ENCODE measurements at places on chromosomes 1 and 21.

DNA sequence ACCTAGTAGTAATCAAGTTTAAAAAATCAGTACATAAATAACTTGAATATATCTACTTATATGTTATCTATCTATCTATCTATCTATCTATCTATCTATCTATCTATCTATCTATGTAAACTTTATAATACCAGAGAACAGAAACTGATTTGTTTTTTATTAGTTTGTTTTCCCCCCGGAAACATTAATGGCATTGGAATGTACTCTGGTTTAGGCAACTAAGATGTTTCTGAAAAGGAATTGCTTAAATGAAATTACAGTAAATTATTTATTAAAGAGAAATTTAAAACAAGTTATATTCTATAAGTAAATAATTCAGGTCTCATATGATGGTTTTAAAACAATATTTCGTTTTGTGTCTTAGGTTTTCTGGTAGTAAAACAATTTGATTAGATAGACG, 681.0 kb upstream of the ADAMTS5 start:
- DNase-seq = no peak

DNA sequence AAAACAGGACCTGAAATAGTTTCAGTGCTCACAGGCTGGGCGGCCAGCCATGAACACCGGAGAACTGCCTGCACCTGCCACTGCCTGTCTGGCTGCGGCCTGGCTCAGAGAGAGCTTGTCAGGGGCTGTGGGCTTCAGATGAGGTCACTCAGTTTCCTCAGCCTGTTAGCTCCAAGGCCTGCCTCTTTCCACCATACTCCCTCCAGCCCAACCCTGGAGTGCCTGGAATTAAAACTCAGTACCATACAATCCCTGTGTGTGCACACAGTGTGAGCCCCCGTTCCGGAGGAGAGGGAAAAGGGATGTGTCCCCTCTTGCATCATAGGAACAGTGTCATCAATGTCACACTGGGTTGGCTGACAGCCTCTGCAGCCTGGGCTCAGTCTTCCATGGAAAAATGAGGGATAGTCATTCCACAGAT, 16.2 kb downstream of the CACNA1S start:
- no peak for DNase-seq

DNA sequence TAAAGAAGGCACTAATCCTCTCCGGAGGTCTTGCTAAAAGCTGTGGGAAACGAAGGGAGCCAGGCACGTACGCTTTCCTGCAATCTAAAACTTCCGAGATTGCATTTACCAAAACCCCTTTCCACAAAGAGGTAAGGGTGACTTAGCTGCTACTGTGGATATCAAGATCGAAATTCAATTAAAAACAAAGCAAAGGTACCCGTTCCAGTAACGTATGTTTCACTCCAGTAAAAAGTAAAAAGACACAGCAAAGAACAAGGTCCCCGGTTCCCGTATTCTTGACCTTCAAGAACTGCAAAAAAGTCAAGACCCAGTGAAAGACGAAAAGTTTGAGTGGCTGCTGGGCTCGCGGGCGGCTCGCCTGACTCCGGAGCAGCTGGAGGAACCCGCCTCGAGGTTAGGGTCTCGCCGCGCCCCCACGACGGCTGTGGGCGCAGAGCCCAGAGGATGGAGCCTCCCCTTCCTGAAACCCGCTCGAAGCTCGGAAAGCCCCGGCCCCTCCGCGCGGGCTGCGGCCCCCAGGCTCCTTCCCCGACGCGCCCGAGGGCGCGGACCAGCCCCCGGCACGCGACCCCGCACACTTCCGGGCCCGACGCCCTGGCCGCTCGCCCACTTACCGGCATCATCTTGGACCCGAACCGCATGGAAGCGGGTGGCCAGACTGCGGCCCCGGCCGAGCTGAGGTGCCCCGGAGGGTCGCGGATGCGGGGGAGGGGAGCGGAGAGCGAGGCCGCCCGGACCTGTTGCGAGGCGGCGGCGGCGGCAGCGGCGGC, 524 bp downstream of the TP53BP2 start:
- no peak for DNase-seq

DNA sequence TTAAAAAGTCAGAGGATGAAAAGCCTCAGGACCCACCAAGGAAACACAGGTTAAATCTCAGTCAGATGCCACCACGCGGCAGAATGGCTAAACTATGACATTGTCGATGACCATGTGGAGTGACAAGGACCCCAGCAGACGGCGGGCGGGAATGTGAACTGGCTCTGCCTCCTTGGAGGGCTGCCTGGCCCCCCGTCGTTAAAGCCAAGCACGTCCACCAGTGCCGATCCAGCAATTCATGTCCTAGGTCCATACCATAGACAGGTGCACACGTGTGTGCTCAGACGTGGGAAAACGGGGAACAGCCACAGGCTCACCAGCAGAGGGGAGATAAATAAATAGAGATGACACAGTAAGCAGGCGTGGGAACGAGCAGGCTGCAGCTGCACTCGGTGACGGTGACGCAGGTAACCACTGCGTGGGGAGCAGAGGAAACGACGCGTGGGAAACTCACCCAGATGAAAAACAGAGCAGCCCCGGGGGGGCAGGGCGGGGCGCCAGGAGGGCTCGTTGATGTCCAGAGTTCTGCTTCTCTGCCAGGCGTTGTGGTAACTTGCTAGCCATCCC, 28.3 kb upstream of the PCBP3 start:
- no peak for DNase-seq

- DNase-seq = peak; percentile 16
Measured at GRCh38 chr21:33071770-33072306, 1.9 kb downstream of the OLIG1 start.

DNA sequence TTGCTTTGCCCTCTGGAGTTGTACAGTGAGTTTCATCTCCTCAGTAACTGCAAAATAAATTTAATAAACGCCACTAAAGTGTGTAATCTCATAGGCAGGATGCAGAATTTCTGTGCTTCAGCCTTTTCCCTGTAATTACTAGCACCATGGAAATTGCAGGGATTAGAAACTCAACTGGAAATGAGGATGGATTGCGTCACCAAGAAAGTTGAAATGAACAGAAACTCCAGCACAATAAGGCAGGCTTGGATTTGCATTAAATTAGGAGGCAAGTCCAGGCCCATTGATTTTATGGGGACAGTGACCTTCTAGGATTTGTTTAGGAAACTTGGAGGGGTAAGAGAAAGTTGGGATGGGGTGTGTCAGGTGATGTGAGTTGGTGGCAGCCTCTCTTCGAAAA, 197.5 kb downstream of the PTPRU start:
- no peak for DNase-seq

DNA sequence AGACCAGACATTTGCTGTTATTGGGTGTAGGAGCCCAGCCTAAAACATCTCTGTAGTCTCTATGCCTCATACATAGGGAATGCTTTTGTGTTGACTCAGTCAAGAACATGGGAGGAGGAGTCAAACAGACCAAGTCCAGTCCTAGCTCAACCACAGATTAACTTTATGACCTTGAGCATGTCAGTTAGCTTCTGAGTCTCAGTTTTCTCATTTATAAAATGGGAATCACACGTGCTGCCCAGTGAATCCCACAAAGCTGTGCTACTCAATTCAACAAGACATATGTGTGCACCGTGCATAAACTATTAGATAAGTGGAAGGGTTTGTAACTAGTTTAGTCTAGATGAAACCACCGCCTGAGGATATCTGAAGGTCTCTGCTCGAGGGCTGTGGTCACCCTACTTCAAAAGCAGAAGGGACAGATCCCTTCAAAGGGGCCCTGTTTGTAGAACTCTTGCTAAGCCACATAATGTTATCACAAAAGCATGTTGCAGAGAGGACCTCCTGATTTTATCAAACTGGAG, 109.5 kb upstream of the NFIA start:
- DNase-seq = no peak

DNA sequence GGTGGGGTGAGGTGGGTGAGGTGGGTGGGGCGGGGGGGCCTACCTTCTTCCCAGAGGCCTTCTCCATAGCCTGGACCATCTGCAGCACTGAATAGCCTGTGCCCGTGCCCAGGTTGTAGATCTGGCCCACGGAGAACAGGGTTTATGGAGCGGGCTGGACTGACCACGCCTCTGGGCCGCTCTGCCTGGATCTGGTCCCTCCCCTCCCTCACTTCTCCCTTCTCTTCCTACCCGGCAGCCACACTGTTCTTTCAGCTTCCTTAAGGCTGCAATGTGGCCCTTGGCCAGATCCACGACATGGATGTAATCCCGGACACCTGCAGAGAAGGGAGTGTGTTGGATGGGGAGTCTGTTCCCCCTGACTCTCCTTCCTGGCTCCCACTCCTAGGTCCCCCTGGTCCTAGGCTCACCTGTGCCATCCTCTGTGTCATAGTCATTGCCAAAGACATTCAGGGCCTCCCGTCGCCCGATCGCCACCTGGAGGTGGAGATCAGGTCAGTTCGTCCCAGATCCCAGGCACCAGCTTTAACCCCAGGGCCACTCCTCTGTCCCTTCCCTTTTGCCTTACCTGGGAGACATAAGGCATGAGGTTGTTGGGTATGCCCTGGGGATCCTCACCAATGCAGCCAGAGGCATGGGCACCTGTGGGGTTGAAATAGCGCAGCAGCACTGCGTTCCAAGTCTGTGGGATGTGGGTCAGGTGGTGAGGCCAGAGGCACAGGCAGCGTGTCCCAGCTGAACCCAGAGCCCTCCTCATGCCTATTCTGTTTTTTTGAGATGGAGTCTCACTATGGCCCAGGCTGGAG, 3.9 kb downstream of the GALE start:
- no peak for DNase-seq

- no peak for DNase-seq
Measured at GRCh38 chr1:21492356-21492625, 16.9 kb upstream of the ALPL start.

- no peak for DNase-seq
Measured at GRCh38 chr1:167996266-167996665, 59.4 kb upstream of the MPC2 start.

DNA sequence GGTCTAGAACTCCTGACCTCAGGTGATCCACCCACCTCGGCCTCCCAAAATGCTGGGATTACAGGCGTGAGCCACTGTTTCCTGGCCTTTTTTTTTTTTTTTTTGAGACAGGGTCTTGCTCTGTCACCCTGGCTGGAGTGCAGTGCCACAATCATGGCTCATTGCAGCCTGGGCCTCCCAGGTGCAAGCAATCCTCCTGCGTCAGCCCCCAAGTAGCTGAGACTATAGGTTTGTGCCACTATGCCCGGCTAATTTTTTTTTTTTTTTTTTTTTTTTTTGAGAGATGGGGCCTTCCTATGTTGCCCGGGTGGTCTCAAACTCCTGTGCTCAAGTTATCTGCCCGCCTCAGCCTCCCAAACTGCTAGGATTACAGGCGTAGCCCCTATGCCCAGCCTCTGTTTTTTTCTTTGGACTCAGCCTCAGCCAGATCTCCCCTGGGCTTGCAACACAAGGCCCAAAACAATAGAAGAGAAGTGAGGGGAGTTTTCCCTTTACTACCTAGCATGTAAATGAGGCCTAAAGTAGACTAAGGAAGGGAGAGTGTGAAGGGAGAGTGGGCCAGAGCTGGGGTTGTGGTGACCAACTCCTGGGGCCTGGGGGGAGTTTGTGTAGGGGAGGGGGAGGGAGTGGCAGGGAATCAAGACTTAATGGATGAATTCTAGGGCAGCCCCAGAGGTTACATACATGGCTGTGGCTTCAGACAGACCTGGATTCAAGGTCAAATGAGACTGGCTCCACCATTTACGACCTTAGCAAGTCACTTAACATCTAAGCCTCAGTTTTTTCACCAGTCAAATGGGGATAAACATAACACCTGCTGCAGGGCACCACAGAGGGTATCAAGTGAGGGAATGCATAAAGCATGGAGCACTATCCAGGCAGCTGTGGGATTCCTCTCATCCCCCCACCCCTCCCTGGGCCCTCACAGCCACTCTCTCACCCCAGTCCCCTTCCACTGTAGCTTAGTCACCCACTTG, 1.6 kb upstream of the CD52 start:
- DNase-seq = no peak

DNA sequence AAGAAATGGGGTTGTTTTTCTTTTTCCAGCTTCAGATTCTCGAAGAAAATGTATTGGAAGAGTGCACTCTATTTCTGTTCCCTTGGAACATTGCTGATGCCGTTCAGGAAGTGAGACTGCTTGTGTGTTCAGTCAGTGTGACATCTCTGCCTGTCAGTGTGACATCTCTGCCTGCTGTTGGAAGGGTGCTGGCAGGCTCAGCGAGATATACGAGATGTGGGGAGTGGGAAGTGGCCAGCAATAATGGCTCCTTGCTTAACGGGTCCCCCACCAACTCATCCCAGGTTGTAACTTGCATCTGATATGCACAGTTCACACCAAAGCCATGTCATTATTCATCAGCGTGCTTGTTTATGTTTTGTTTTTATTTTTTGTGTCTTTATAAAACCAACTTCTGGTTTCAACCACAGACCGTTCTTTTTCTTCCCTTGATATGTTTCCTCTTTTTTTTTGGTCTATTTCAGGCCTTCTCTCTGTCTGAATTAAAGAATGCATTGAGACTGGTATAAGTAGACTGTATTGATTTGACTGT, 145.4 kb downstream of the GALNT2 start:
- no peak for DNase-seq

DNA sequence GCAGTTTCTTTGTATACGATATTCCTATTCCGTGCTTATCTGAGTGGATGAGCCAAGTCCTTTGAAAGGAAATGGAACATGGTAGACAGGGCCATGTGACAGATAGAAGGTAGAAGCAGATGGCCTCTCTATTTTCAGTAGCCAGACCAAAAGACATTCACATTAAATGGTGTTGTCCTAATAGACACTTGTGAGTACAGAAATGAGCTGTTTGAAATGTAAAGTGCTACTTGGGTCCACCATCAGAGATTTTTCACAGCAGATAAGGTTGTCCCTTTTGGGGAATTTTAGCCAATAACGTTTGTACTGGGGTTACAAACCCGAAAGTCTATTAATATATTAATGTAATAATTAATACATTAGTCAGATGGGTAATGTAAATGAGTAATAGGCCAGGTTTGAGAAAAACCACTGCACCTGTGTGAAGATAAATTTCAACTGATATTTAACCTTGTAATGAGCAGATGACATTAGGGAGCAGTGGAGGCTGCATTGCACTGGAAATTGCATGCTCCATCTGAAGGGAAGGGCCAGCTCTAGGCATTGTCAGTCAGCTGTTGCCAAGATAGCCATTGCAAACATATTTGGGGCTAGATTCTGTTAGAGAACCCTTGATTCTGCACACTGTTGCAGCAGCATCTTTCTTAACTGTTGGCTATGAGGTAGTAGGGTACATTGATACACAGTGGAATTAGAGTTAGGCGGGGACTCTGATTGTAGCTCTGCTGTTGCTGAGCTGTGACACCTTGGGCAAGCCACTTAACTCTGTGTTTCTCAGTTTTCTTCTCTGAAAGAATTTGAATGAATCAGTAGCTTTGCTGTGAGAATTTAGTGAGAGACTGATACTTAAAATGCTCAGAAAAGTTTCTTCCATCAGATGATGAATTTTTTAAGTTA, 43.8 kb downstream of the FGGY start:
- DNase-seq = no peak

- DNase-seq = no peak
Measured at GRCh38 chr1:204640578-204640977, 45.0 kb downstream of the LRRN2 start.

- no peak for DNase-seq
Measured at GRCh38 chr1:9180111-9180819, 51.4 kb upstream of the GPR157 start.

GRCh38 chr1:224061436-224061835, 52.5 kb upstream of the FBXO28 start:
- DNase-seq = no peak

- DNase-seq = no peak
Measured at GRCh38 chr1:202029171-202029665, 18.8 kb downstream of the ELF3 start.

GRCh38 chr1:64923294-64923718, 43.0 kb downstream of the JAK1 start:
- DNase-seq = no peak

- peak; percentile 72 for DNase-seq
Measured at GRCh38 chr1:181128592-181129497, 40.3 kb downstream of the IER5 start.
